ENCODE measurements at places on chromosomes 5 and 9. TPM values are rescaled to one million over a fixed set of nuclear protein-coding genes. Genes with fewer than 3 reads are reported as not detected.
A peak's percentile ranks its signal among the peaks of the same experiment; 100 is the strongest.

FOXD4L4 gene
- polyA plus RNA-seq = 0.02 TPM

CDKN2B-AS1 gene
- 0.90 TPM for polyA plus RNA-seq

AGXT2 gene
- polyA plus RNA-seq = not detected

GTF3C4 gene
- polyA plus RNA-seq = 2.1 TPM

MARCOL gene
- polyA plus RNA-seq = not detected

CRAT gene
- 7.1 TPM for polyA plus RNA-seq

BARX1 gene
- not detected for polyA plus RNA-seq

FYB1 gene
- 21.0 TPM for polyA plus RNA-seq

ANXA2R gene
- polyA plus RNA-seq = 44.5 TPM

PCDHB11 gene
- polyA plus RNA-seq = 0.07 TPM

TPPP gene
- 0.41 TPM for polyA plus RNA-seq

CDC20B gene
- not detected for polyA plus RNA-seq

GRPEL2 gene
- 4.6 TPM for polyA plus RNA-seq

CCDC171 gene
- 0.38 TPM for polyA plus RNA-seq

RPL37 gene
- 5,099 TPM for polyA plus RNA-seq

DNA sequence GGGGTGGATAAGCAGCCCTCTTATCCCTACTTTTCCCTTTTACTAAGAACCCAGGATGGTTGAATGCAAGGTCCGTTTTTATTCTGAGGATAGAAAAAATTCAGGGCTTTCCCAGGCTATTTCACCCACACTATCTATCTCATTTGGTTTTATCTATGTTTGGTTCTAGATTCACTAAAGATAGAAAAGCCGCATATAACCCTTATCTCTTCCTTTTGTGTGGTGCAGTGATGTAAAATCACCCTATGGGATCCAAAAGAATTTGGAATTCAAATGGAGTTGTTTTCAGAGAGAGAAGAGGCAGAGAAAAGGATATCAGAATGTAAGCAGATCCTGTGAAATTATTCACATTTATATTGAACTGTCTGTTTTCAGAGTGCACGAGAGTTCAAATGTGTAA, 236.3 kb upstream of the RFX3 start:
- no peak for DNase-seq

DNA sequence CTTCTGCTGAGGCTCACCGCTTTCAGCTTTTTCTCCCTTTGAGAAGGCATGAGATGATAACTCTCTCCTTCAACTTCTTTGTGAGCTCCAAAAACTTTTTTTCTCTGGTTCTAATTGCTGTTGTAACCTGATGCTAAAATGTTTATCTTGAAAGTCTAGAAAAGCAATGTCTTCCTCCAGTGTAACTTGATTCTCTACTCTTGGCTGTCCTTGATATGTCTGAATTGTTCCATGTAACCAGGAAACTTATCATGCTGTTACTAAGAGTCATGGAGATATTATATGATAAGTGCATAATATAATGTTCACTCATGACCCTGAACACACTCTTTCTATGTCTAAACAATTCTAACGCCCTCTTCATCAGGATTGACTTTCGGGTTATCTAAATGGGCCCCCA, 128.0 kb upstream of the ABCA1 start:
- DNase-seq = no peak

DNA sequence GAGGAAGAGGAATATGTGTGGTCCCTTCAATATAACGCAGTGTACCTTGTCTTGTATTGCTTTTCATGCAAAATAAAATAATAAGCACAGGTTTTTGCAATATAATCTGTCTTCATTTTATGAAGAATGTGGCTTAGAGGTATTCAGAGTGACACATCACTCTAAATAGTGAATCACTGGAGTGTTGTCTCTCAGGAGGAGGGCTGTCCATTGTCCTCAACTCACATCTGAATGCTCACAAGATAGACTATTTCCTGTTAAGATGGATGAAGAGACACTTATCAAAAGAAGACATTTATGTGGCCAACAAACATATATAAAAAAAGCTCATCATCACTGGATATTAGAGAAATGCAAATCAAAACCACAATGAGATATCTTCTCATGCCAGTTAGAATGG, 1147.5 kb upstream of the C9orf72 start:
- no peak for DNase-seq

DNA sequence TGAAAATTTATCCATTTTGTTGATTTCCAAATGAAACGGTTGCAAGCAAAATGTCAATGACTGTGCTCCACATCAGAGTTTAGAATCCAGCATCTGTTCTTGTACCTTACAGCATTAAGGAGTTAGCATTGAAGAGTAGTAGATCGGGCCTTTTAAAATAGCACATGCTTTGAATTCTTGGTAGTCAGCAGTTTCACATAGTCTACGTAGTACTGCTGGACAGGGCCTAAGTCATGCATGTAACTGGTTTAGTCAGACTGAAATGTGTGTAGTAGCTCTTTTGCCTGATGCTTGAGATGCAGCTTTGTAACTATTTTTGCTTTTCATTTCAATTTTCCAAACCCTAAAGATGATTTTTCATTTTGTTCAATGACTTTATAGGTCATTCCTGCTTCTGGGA, 19.8 kb downstream of the LECT2 start:
- no peak for DNase-seq

- DNase-seq = no peak
Measured at GRCh38 chr5:69083412-69083811, 10.4 kb upstream of the SLC30A5 start.

- no peak for DNase-seq
Measured at GRCh38 chr5:82911910-82912309, 165.3 kb downstream of the TMEM167A start.

- DNase-seq = no peak
Measured at GRCh38 chr5:158543539-158544387, 556.0 kb downstream of the EBF1 start.

- no peak for DNase-seq
Measured at GRCh38 chr9:33517373-33517772, 6.7 kb upstream of the ANKRD18B start.

DNA sequence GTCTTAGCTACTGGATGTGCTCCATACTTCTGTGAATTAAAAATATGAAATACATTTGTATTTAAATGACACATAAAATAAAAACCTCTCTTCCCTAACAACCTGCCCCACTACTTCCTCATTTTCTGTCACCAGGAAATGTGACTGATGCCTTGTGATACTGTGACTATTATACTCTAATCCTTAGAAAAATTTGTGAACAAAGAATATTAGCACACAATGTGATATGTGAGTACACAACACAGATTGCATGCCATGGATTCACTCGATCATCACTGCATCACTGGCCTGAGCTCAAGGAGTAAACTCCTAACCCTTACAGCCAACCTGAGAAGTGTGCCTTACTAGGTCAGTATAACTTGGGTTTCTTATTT, 281.0 kb downstream of the EFNA5 start:
- no peak for DNase-seq

DNA sequence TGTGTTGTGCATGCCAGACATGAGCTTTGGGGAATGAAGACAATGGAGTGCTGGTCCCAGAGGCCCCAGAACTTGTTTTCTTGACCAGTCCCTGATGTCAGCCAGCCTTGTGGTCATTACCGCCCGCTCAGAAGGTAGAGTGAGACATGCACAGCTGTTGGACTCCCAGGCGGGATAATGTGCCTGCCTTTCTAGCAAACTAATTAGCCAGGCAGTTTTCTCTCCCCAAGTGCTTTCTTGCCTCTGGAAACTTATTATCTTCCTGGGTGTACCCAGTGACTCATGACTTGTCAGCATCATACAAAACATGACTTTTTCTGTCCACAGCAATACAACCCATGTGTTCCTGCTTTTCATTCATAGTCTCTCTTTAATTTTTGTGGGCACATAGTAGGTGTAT, 131.1 kb downstream of the RMI1 start:
- no peak for DNase-seq

- no peak for DNase-seq
Measured at GRCh38 chr9:73806876-73807275, 655.2 kb downstream of the ANXA1 start.

DNA sequence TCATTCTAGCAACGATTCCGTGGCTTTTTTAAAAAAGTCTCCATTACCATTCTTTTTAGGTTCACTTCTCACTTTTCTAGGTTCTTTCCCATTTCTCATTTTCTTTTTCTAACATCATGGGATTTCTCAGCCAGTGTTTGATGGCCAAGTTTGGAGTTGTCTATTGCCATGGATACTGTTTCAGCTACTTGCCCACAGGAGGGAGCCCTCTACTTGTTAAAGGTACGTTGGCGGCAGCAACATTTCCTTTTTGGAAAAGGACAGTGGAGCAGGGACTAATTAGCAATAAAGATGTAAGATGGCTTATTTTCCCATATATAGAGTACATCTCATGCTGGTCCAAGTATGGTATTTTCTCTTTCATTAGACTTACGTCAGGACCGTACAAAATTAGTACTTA, 2257.5 kb upstream of the C9orf72 start:
- no peak for DNase-seq

GRCh38 chr5:59143926-59144333, 561.1 kb downstream of the RAB3C start:
- no peak for DNase-seq

DNA sequence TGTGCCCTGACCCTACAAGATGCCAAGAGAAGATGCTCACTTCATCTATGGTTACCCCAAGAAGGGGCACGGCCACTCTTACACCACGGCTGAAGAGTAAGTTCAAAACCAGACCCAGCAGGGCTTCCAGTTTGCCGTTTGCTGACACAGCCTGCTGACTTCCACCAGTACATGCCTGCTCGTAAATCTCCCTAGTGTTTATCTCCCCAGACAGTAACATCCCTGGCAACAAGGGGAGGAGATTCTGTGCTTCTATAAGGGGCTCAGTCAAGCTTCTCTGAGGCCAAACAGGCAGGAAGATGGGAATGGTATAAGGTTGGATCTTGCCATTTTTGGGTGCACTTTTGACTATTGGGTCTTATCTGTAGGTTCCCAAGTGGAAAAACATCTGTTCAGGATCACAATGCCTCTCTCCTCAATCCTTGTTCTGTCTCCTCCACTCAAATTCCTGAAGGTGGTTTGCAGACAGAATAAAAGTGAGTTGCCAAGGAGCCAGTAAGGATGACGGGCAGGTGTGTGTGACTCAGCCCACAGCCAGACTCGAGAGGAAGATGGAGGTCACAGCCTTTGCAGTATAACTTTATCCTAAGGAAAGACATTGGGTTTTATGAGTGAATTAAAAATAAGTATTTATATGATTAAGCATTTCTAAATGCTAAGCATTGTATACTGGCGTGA, 1.9 kb downstream of the MLANA start:
- DNase-seq = no peak

GRCh38 chr9:78507037-78507436, 210.1 kb downstream of the PSAT1 start:
- no peak for DNase-seq

GRCh38 chr5:38471709-38472108, 84.7 kb downstream of the LIFR start:
- no peak for DNase-seq

GRCh38 chr5:57816108-57816507, 333.5 kb upstream of the ACTBL2 start:
- no peak for DNase-seq

GRCh38 chr5:132384506-132385050, 15.1 kb downstream of the SLC22A5 start:
- DNase-seq = no peak

DNA sequence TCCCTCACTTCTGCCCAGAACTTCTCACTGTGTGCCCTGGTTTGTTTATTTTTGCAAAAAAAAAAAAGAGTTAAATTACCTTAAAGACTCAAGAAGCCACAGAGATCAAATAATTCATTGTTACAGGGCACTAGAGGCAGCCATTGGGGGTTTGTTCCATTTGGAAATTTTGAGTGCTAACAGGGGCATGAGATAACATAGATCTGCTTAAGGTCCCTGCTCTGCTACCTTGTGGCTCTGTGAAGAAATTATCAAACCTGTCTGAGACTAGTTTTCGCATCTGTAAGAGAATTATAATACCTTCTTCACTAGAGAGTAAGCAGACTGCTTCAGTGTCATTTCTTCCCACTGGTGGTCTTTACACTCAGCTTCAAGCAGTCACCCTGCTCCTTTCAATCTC, 394 bp downstream of the TLR4 start:
- no peak for DNase-seq

- peak; percentile 62 for DNase-seq
Measured at GRCh38 chr9:135227641-135228251, 140.3 kb downstream of the OLFM1 start.

GRCh38 chr5:139105621-139106071, 92.5 kb downstream of the SIL1 start:
- no peak for DNase-seq

GRCh38 chr5:33558489-33558888, 117.7 kb downstream of the TARS1 start:
- DNase-seq = no peak

DNA sequence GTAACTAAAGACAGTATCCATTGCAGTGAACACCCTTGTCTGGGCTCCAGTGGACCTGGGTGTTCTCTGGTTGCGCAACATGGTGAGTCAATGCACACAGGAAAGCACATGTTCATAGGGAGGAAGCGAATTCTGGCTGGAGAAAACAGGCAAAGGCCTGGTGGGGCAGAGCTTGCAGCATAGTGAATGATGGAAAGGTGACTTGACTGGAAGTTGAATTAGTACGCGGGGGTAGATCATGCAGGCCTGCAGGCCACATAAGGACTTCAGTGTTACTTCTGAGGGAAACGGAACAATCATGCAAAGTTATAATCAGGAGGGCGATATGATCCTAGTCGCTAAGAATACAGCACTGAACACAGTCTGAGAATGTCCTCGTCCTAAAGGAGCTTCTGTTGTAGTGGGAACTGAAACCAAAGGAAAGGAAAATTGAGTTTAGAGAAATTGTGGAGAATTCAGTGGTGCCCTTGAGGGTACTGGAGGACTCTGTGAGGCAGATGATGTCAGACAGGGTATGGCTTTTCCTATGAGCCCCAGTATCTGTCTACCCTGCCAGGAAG, 71.9 kb upstream of the RANBP3L start:
- DNase-seq = no peak

DNA sequence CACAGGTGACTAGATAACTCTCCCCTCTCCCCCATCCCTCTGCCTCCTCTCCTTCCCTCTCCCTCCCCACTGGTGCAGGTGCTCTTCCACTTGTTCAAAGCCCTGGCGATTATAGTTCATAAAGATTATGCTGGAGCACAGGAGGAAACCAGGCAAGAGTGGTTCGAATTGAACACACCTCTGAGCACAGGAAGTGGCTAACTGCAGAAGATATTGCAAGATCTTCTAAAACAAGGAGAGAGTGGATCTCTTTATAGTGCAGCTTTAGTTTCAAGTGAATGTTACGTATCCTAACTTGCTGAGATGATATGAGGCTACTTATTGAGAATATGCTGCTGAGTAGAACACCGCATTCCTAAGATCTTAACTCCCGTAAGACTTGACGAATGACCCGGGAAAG, 178.4 kb downstream of the GOLPH3 start:
- no peak for DNase-seq

All from spleen (tissue), 13 donors.